ENCODE measurements at places on chromosomes 5 and 9. TPM values are rescaled to one million over a fixed set of nuclear protein-coding genes. Genes with fewer than 3 reads are reported as not detected.

The GPR150 gene
- total RNA-seq = 0.52 TPM

The ADAMTS16 gene
- total RNA-seq = not detected

The CFAP157 gene
- not detected for total RNA-seq

The CARTPT gene
- total RNA-seq = not detected

The PTPRD gene
- 0.18 TPM for total RNA-seq

The PCDHGA12 gene
- 0.08 TPM for total RNA-seq
